ENCODE measurements at places on chromosomes 1 and 21.

- DNase-seq: no peak
These were observed 44.5 kb downstream of the LRRC38 start for GRCh38 chr1:13469343-13469742.

GRCh38 chr1:95096218-95096841 is 20.8 kb upstream of the TLCD4 start:
- DNase-seq: no peak

- no peak for DNase-seq
These were observed 13.0 kb downstream of the FMO2 start for GRCh38 chr1:171198081-171198480.

- no peak for DNase-seq
These were observed 125.4 kb downstream of the FOXD2 start for GRCh38 chr1:47563201-47563600.

DNA sequence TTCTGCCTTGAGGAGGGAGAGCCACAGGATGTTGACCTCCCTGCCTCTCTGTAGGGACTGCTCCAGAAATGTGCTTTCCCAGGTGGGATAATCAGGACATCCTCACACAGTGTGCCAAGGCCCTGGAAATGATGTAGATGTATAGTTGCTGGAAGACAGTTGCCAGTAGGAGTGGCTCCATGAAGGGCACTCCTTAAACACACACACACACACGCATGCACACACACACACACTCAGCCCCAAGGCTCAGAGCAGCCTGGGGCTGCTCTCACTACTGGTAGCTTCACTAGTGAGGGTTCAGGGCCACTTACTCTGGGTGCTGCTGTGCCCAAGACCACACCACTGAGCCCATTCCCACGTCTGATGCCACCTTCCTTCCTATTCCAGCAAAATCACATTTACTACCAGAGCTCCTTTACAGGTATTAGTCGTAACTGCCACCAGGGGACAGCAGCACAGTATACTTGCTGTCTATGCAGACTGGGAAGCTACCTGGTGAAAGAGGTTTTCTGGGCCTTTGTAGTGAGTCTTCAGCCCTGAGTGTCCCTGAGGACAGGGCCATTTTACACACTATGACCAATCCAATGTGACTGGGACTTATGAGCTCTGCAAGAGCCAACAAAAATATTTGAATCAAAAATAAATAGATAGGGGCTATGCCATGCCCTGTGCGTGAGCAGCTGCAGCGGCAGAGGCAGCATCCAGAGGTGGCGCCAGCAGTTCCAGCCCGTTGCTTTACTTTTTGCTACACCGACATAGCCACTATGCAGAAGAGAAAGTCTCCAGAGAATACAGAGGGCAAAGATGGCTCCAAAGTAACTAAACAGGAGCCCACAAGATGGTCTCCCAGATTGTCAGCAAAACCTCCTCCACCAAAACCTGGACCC is 15.0 kb downstream of the CRNN start:
- DNase-seq: peak; percentile 9

GRCh38 chr1:228901936-228902681 is 166.8 kb downstream of the RHOU start:
- DNase-seq: no peak

- DNase-seq: no peak
These were observed 8.8 kb downstream of the CYP2J2 start for GRCh38 chr1:59917785-59918180.

DNA sequence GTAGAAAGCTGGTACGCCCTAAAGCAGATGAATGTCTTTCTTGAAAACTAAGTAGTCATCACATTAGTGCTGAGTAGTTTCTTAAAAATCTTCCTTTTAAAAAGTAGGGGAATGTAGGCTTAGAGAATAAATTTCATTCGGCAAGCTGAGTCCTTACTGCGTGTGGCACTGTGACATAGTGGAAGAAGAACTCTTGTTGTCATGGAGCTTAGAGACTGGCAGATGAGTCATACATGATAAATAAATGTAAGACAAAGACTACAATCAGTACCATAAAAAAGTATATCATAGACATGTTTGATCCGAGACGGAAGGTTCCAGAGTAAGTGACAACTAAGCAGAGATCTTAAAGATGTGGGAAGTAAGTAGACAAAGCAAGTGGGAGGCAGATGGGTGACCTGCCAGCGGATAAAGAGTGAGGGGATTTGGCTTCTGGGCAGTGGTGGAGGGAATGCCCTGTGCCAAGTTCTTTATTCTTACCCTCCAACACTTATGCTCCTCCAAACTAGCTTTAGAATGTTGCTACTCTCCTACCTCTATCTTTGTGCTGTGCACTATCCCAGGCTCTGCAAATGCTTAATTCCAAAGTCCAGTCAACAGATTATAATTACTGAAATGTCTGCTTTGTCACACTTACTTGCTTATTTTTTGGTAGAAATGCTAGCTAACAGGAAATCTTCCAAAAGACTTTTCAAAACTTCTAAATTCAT is 608.5 kb upstream of the USP24 start:
- DNase-seq: no peak
